CD4-positive, alpha-beta T cell treated with Interleukin-2 at 100 ng/mL for 4 hours (primary cell): ENCODE measurements at places on chromosomes 12 and 14.

DNA sequence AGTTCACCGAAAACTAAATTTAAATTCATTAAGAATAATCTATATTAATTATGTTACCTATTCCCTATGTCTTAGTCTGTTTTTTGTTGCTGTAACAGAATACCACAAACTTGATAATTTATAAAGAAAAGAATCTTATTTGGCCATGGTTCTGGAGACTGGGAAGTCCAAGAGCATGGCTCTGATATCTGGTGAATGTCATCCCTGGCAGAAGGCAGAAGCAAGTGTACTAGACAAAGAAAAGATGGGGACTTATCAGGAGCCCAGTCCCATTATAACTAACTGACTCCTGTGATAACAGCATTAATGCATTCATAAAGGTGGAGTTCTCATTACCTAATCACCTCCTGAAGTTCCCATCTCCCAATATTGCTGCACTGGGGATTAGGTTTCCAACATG lies 33.3 kb upstream of the BCAT1 start:
- no peak for DNase-seq

- DNase-seq = no peak
Observed at GRCh38 chr12:25501549-25501948, 51.5 kb downstream of the LMNTD1 start.

DNA sequence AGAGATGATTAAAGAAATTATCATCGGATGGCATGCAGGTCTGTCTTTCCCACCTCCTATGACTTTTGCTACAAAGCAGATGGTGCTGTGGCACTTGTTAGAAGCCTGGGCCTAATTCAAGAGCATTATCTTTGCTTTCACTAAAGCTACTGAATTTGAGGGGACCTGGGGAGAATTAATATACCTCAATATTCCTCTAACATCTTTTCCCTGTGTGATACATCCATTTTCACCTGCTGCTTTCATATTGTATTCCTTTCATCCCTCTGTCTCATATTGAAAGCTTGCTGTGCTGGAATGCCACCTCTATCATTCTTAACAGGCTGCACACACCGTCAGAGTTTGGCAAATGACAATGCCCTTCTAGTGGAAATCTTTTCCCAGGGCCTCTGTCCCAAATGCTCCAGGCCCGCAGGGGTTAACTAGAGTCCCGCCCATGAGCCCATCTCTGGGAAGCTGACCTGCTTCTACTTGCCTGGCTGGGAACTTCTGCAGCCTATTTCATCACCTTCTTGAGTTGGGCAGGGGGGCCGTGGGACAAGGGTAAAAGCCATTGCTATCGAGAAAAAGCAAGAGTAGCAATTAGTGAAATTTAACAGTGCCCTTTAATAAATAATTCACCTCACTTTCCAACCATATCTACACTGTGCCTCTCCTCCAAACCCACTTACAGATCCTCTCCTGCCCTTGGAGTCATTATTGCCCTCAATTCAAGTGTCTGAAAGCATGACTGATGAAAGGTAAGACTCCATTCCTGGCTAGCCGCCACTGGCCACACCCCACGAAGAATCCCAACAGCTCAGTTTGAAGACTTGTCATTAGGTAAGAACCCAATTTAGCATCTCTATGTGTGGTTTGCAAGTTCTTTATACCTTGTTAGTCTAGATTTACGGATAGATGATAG lies 126.7 kb upstream of the BTG1 start:
- DNase-seq = no peak

DNA sequence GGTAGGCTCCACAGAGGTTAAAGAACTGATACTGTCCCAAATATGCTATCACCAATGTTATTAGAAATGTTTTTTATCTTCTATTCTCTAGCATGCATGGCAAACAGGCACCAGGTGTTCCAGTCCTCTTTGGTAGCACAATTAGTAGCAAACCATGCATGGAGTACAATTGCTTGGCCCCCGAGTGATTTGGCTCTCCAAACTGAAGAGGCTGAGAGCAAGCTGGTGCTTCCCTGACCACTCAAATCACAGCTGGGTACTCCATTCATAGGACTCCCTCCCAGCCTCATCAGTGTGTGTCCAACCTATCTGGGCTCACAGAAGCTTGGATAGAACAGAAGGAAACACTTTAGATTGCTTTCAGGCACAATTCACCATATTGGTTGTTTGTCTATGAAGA lies 93.4 kb downstream of the DIO2 start:
- DNase-seq = no peak

DNA sequence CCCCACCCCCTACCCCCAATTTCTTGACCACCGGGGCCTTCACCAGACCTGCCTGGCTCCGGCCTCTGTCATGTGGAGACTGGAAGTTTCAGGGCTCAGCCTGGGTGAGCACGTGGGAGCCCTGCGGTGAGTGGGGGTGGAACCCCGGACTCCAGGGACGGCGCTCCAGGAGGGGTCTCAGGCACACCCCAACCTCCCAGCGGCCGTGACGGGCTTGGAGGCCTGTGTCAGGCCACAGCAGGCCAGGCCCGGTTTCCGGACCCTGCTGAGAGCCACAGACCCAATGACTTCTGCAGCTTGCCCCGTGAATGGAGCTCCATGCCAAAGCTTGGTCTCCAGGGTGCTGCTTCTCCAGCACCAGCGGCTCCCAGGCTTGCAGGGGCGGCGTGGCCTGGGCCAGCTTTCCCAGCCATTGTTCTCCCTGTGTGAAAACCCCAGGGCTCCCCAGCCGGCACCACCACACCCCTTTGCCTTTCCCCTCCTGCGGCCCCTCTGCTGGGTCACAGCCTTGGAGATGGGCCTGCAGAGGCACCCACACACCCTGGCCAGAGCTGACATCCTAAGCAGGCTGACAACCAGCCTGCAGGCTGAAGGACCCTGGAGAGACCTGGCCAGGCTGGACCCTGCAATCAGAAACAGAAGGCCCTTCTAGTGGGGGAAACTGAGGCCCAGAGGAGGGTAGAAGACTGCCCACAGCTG lies 186.2 kb upstream of the C14orf180 start:
- no peak for DNase-seq

GRCh38 chr12:53097564-53098353 lies at the start of gene IGFBP6:
TSS of gene IGFBP6 (plus strand) at chr12:53097667. CDS start at chr12:53097718, 51 bp downstream.
- DNase-seq = peak; percentile 44

DNA sequence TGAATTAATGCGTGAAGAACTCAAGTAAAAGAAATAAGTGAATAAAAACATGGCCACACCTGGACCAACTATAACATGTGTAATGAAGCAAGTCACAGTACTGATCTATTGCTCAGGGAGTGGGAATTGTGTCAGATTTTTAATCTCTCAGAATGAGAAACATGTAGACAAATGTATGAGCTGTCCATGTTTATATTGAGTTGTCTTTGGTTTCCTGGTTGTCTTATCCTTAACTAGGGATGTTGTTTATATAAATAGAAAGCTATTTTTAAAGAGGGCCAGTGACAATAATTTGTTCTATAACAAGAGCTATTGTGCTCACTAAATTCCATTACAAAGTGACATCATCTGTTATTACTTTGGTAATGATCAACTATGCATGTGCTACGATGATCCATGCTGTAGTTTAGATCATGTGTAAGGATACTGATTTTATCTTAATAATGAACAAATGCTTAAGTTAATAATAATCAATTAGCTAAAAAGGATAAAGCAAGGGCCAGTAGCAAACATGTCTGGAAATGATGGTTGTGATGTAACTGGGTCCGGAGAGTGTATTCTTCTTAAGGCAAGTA lies 91.3 kb upstream of the RTL1 start:
- no peak for DNase-seq

DNA sequence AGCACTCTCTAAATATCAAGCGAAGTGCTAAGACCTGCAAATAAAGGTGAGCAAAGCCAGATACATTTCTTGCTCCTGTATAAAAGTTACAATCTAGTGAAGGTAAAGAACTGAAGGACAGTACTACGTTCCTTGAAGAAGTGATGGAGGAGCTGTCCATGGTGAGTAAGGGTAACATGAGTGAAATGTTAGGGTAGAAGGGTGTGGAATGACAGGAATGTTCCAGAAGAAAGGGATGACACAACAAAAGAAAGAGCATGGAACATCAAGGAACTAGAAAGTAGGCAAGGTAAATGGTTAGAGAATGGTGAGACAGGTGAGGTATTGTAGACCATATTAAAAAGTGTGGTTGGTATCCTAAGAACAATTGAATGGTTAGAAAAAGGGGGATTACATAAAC lies 272.4 kb downstream of the ACSS3 start:
- DNase-seq = no peak

- DNase-seq = no peak
Observed at GRCh38 chr12:98968896-98969295, 323.8 kb downstream of the APAF1 start.

GRCh38 chr14:76237349-76237990 lies 85.7 kb downstream of the GPATCH2L start:
- no peak for DNase-seq
